ENCODE measurements at places on chromosomes 4 and X.
A peak's percentile ranks its signal among the peaks of the same experiment; 100 is the strongest.

- no peak for DNase-seq
These were observed 134.8 kb upstream of the PPARGC1A start for GRCh38 chr4:24024605-24025004.

DNA sequence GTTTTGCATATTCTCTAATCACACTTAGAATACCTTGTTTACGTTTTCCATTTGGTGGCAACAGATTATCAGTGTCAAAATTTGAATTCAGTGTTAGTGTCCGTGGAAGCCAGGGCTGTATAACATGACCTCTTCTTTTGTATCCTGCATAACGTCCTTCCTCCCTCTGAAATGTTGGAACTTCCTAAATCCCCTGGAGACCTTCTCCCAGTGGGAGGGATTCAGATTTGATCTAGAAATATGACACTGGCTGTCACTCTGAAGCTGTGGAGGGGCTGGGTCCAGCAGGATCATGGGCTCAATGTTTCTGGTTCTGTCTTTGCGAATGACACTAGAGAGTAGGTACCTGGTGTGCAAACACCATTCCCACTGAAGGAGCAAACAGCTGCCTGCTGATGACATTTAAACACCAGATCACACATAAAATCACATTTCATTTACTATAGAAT is 850 bp upstream of the CXCL3 start:
- peak; percentile 10 for DNase-seq

DNA sequence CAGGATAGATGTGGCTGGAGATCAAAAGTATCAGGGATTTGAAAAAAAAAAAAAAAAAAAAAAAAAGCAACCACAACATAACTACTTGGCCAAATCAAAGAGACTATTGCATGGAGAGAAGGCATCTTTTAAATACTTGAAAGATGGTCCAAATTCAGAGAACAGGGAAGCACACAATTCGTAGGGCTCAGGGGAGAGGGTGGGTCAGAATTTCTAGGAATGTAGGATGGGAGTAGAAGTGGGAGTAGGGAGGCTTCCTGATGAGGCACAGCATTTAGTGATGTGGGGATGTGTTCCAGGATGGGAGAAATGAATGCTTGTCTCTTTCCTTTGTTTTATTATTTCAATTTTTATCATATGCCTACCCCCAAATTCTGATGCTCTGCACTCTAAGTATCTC is 36.3 kb downstream of the RTL3 start:
- DNase-seq: no peak

GRCh38 chr4:67198727-67199126 is 346.6 kb downstream of the CENPC start:
- DNase-seq: no peak

GRCh38 chr4:139142087-139142486 is 34.9 kb downstream of the ELF2 start:
- DNase-seq: peak; percentile 46

- DNase-seq: no peak
These were observed 179.1 kb upstream of the MAB21L2 start for GRCh38 chr4:150402871-150403272.

- no peak for DNase-seq
These were observed 1.0 kb downstream of the NHSL2 start for GRCh38 chrX:71911731-71912050.

DNA sequence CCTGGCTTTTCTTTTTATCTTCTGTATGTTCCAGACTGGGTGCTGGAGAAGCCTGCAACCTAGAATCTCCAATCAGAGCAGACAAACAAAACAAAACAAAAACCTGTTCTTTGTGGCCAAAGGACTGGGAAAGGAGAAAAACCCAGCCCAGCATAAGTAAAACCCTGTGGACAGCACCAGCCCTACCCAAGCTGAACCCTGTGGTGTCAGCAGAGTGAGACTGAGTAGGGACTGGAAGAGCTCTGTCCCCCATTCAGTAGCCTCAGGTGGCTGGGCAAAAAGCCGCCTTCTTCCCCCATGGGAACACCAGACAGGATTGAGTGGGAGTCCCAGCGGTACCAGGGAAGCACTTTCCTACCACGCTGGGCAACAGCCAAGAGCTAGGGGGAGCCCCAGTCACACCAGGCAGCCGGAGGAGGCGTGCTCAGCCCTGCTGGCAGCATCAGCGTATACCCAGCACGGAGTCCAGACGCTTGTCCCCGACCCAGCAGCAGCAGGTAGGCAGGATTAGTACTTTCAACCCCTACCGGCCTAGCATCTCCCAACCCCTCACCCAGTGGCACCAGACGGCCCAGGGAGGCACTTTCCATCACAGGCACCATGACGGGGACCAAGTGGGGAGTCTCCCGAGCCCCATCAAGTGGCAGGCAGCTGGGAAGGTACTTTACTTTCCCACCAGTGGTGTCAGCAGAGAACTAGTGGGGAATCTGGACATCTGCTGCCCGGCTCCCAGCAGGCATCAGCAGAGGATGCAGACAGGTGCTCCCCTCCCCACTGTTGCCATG is 8.6 kb upstream of the JADE3 start:
- peak; percentile 83 for DNase-seq

DNA sequence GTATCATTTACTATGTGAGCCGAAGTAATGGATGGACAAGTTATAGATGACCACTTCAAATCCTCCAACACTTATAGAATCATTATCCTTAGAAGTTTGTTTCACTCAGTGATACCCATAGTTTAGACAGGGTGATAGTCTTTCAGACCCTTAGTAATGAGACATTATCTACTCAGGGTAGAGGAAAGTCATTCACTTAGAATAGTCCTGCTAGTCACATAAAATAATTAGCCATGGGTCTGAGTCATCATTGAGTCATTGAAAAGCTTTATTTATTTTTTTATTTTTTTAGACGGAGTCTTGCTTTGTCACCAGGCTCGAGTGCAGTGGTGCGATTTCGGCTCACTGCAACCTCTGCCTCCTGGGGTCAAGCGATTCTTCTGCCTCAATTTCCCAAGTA is 321.7 kb upstream of the FSTL5 start:
- DNase-seq: peak; percentile 57

All from RPMI7951 (cell line).